Hematopoietic multipotent progenitor cell treated with erythropoietin and hydrocortisone succinate and interleukin-3 and kit ligand, for 6 days (in vitro differentiated cells): ENCODE measurements at places on chromosomes 12 and 14.

- no peak for DNase-seq
Measured at GRCh38 chr12:43213608-43214007, 338.4 kb downstream of the ADAMTS20 start.

DNA sequence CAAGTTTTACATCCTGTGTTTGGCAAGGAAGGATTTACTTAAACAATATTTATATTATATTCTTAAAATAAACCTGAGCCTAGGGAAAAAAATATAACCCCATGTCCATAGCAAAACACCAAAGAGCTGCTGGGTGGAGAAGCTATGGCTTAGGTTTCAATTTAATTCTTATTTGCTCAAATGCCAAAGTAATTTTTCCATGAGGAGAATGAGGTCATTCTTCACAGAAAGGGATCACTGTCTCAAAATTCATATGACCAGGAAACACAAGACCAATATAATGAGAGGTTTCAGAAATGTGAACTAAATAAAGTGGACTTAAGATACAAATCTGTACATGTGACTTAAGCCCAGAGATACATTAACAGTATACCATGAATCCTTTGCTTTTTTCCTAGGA lies 195.0 kb downstream of the PHLDA1 start:
- DNase-seq, result no peak

- DNase-seq, result no peak
Measured at GRCh38 chr14:56073799-56074198, 44.4 kb upstream of the PELI2 start.

DNA sequence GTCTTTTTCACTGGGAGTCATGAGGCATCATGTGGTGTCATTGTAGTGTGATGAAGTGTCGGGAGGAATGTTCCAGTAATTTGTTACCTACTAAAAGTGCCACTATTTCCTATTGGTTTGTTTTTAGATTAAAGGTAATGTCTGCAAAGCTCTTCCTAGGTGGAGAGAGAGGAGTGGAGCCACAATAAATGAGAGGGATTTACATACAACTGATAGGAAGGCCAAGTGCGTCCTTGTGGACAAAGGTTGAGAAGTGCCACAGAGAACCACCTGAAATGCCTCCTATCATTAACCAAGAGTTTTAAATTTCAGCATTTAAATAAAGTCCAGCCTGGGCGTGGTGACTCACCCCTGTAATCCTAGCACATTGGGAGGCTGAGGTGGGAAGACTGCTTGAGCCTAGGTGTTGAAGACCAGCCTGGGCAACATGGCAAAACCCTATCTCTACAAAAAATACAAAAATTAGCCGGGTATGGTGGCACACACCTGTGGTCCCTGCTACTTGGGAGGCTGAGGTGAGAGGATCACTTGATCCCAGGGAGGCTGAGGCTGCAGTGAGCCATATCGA lies 2.5 kb upstream of the SNX6 start:
- DNase-seq, result no peak

GRCh38 chr14:67622675-67623074 lies 3.0 kb downstream of the ARG2 start:
- peak; percentile 41 for DNase-seq

GRCh38 chr12:131857908-131858850 lies 30.0 kb downstream of the MMP17 start:
- no peak for DNase-seq

DNA sequence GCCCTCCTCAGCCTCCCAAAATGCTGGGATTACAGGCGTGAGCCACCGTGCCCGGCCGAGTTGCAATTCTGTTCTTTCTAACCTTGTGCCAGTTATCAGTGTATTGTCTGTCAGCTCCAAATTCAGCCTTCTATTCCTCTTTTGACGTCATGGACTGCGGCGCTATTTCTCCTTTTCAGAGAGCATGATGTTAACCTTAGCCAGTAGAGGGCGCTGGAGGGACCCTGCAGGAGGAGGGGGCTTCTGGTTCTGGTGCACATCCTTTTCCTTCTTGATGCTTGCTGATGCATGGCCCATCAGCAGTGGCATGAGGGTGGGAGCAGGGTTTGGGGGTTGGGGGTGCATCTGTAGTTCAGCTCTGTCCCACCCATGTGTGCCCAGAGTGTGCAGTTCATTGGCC lies 179.3 kb upstream of the RMST start:
- peak; percentile 19 for DNase-seq

DNA sequence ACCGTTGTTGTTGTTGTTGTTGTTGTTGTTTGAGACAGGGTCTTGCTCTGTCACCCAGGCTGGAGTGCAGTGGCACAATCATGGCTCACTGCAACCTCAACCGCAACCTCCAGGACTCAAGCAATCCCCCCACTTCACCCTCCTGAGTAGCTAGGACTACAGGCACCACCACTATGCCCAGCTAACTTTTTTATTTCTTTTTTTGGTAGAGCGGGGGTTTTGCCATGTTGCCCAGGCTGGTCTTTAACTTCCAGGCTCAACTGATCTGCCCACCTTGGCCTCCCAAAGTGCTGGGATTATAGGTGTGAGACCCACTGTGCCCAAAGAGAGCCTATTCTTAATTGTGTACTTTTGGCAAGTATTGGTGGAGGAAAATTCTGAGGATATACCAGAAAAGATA lies 25.7 kb downstream of the MOK start:
- no peak for DNase-seq

GRCh38 chr12:71771069-71771468 lies 16.4 kb downstream of the RAB21 start:
- DNase-seq, result no peak

DNA sequence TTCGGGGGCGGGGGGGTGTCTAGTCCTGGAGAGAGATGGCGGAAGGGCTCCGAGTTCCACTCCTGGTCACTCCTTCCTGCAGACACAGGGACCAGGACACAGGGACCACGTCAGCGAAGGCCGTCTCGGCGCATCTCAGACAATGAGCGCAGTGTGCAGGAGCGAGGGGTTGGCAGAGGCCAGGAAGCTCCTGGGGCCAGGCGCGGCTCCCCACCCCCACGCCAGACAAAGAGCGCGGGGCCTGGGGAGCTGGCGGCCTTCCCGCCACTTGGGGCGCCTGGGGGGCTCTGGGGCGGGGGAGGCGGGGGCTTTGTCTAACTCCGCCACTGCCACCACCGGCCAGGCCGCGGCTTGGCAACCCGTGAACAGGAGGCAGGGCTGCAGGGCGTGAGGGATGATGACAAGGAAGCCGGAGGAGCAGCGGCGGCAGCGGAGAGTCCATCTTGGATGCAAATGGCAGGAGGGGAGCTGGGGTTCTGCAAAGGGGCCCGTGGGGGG lies 2.2 kb downstream of the CDK2AP1 start:
- DNase-seq, result peak; percentile 90

DNA sequence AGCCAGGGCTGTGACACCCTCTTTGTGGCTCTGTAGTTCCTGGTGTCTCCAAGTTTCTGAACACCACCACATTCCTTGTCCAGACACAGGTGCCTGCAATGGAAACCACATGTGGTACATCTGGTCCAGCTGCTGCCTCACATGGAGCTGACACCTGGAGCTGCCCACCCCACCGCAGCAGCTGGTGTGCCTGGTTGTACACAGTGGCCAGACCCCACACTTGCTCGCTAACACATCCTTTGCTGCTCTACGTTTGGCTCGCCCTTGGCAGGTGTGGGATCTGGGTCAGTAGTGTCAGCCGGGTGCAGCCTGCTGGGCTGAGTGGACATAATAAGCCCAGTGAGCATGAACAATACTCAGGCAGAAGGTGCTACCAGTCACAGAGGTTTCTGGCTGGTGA lies 198.9 kb downstream of the ADGRD1 start:
- no peak for DNase-seq

DNA sequence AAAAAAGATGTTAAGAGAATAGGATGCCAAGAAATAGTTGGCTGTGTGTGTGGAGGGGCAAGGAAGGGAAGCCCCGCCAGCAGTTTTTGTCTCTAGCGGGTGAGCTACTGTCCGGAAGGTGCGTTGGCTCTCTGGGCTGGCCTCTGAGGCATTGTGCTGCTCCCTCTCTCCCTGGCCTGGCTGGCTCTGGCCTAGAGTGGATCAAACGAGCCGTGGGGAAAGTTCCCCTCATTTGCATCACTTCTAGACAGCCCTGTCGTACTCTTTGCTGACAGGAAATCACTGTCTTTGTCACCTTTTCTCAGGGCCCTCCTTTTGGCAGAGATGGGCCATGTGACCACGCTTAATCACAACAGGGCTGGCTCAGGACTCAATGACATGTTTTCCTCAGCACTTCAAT lies 236.1 kb upstream of the NPAS3 start:
- DNase-seq, result no peak

DNA sequence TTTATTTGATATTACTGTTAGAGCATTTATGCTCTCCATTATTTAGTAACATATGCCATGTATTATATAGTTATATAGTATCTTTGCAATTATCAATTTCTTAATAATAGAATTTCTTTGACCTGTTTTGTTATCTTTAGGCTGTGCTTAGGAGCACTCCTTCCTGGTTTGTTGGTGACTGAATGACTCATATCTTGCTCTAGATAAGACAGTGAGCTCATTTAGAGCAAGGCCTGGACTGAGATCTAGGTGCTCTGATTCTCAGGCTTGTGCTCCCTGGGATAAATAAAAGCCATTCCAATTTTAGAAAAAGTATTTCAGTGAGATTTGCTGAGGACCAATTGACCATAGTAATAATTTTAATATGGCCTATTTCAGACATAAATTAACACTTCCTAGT lies 951.2 kb downstream of the FLRT2 start:
- no peak for DNase-seq

- DNase-seq, result peak; percentile 81
Measured at GRCh38 chr14:50344116-50344775, 32.1 kb downstream of the DMAC2L start.

GRCh38 chr14:28020112-28020511 lies 746.5 kb upstream of the FOXG1 start:
- DNase-seq, result no peak

- DNase-seq, result no peak
Measured at GRCh38 chr14:30260833-30261607, 297.9 kb upstream of the G2E3 start.

GRCh38 chr14:92590941-92591340 lies 77.4 kb downstream of the RIN3 start:
- DNase-seq, result no peak

DNA sequence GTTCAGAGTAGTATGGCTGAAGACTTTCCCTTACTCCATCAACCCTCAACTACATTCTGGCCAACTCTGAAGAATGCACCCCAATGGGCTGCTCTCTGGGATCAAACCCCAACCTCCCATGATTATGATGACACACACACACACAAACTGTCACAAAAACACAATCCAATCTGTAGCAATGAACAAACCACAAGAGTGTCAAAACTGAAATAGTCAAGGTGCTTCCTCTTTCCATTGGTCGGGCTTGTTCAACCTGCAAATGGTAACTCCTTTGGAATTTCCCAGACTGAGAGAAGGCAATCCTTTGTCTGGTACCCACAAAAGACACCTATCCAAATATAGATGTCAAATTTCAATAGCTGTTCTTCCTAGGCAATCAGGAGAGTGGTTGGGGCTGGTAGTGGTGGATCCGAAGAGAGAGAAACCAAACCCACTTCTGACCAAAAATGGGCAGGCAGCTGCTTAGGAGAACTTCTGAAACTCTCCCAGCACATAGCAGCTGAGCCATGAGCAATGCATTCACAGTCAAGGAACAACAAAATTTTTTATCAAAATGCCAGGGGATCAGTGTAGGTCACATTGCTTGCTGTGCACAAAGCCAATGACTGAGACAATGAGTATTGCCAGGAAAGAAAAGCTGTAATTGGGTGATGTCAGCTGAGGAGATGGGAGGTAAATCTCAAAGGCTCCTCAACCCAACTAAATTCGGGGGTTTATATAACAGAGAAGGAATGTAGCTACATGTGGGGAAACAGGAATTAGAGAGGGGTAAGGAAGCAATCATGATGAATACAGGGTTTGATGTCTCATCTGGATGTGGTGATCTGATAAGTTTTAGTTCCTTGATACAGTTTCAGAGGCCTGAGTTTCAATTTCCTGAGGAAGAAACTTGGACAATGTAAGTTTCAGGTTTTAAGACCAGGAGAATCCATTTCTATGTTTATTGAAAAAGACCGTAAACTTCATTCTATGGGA lies 191.4 kb downstream of the KITLG start:
- DNase-seq, result peak; percentile 8

- DNase-seq, result peak; percentile 73
Measured at GRCh38 chr14:55107766-55108554, 21.1 kb upstream of the LGALS3 start.

- DNase-seq, result peak; percentile 98
Measured at GRCh38 chr14:31456841-31457664, at the start of gene DTD2. Gene DTD2 (minus strand): TSS chr14:31457506. CDS start chr14:31457393, 113 bp downstream.

DNA sequence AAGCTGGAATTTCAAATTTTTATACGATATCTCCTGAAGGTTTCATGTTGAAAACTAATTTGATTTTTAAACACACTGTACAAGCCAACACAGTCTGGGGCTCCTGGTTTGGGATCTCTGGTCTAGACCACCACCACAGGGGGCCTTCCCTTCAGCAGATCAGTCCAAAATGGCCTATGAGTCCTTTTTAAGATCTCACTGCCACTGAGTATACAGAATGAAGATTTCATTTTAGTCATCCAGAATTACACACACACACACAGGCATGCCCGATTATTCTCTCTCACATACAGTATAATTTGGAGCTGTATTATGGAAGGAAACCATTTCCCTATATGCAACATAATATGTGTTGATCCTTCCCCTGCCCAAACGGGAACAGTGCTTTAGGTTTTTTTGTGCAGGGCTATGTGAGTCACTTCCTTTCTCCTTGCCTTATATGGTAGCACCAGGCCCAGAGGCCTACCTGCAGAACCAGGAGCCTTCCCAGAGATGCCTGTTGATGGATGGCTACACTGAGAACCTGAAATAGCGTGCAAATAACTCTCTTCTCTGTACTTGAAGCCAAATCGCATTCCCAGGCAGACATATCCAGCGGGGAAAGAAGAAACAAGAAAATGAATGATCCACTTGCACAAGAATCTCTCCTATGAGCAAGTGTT lies 28.1 kb upstream of the WNK1 start:
- no peak for DNase-seq

DNA sequence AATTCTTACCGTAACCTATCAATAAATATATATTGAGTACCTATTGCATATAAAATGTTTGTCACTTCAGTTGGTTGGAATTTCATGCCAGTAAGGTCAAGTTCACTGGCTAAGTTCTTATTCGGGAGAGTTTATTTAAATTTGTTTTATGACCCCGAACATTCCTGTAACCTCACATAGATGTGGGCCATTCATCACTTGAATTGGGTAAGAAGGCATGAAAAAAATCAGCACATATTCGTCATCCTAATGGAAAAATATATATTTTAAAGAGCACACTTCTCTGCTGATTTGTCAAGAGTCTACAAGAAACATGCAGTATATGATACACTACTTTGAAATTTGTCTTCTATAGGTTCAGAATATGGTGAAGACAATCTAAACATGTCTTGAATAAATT lies 263.4 kb downstream of the CCDC91 start:
- no peak for DNase-seq

DNA sequence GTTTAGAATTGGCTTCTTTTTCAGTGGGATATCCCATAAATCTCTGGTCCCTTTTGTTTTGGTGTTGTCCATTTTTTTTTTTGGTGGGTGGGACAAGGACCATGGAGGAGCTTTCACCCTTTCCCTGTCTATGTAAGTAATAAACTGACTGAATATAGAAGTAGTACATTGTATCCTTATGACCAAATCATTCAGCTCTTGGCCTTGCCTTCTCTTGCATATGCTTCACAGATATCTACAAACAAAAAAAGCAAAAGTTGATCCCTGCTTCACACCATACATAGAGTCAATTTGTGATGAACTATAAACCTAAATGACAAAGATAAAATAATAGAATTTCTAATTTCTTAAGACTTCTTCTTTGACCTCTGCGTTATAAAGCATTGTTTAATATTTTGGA lies 59.8 kb downstream of the SIX1 start:
- DNase-seq, result no peak

- no peak for DNase-seq
Measured at GRCh38 chr12:100017056-100017455, 32.3 kb upstream of the ANKS1B start.

GRCh38 chr14:104428860-104429259 lies 150.7 kb upstream of the C14orf180 start:
- no peak for DNase-seq
